Tibial nerve (tissue), 4 donors: ENCODE measurements at places on chromosomes 4 and X. TPM values are rescaled to one million over a fixed set of nuclear protein-coding genes. Genes with fewer than 3 reads are reported as not detected.

ADGRG4 gene
- 0.20 TPM for total RNA-seq

IKBKG gene
- 31.5 TPM for total RNA-seq

PRR32 gene
- total RNA-seq = not detected

AKAP4 gene
- not detected for total RNA-seq

VAMP7 gene
- 32.1 TPM for total RNA-seq

PNMA6A gene
- 2.4 TPM for total RNA-seq

SMR3B gene
- total RNA-seq = not detected

HPGDS gene
- not detected for total RNA-seq

FAM47E gene
- total RNA-seq = 4.6 TPM

SLC2A9 gene
- 6.1 TPM for total RNA-seq

RPL34 gene
- 691 TPM for total RNA-seq

SH2D1A gene
- not detected for total RNA-seq

SMC1A gene
- total RNA-seq = 64.3 TPM

ADH1A gene
- total RNA-seq = 0.59 TPM

BEX3 gene
- total RNA-seq = 201 TPM

DUX4 gene
- total RNA-seq = not detected

USP26 gene
- not detected for total RNA-seq

MAGEB2 gene
- not detected for total RNA-seq

PPP4R3C gene
- total RNA-seq = not detected

PPP2R3B gene
- 42.6 TPM for total RNA-seq

PPP1R2C gene
- not detected for total RNA-seq

GAGE13 gene
- total RNA-seq = not detected

KLHL4 gene
- 0.30 TPM for total RNA-seq

TMPRSS11D gene
- total RNA-seq = not detected

FGFBP1 gene
- total RNA-seq = 2.5 TPM

ATP7A gene
- total RNA-seq = 11.0 TPM

LRP2BP gene
- 3.6 TPM for total RNA-seq

ARMCX1 gene
- 34.3 TPM for total RNA-seq

CTAG1A gene
- not detected for total RNA-seq

ASB5 gene
- total RNA-seq = not detected

GLOD5 gene
- not detected for total RNA-seq

SPANXA1 gene
- not detected for total RNA-seq

HSFX2 gene
- 3.3 TPM for total RNA-seq

KLKB1 gene
- total RNA-seq = 1.2 TPM

LNX1 gene
- total RNA-seq = 4.8 TPM

WWC2 gene
- total RNA-seq = 38.2 TPM

DKC1 gene
- total RNA-seq = 26.2 TPM

APOOL gene
- 19.2 TPM for total RNA-seq

TDO2 gene
- total RNA-seq = not detected

CT45A2 gene
- not detected for total RNA-seq

RTL3 gene
- total RNA-seq = not detected

HMX1 gene
- not detected for total RNA-seq

IL3RA gene
- 3.3 TPM for total RNA-seq

CD99 gene
- total RNA-seq = 321 TPM

TKTL2 gene
- not detected for total RNA-seq

DRD5 gene
- total RNA-seq = not detected

CORIN gene
- not detected for total RNA-seq

HS3ST1 gene
- 2.7 TPM for total RNA-seq

C4orf36 gene
- 3.0 TPM for total RNA-seq

CT45A10 gene
- total RNA-seq = not detected

BEX2 gene
- 0.87 TPM for total RNA-seq

HTR2C gene
- total RNA-seq = not detected

RBM47 gene
- 22.8 TPM for total RNA-seq

MAGEC3 gene
- not detected for total RNA-seq

SYN1 gene
- 1.2 TPM for total RNA-seq

SORBS2 gene
- total RNA-seq = 135 TPM

FOXR2 gene
- total RNA-seq = not detected
